ENCODE measurements at places on chromosomes 5 and 9. TPM values are rescaled to one million over a fixed set of nuclear protein-coding genes. Genes with fewer than 3 reads are reported as not detected.

GRCh38 chr5:38465061-38465460 lies 91.4 kb downstream of the LIFR start:
- peaks cover 26% of the 10 kb centered on the region for H3K4me1 ChIP-seq
- no peaks in the 10 kb centered on the region for H3K27me3 ChIP-seq
- H3K27ac ChIP-seq, result no peak overlapping the region
- no peak overlapping the region for H3K4me3 ChIP-seq

DNA sequence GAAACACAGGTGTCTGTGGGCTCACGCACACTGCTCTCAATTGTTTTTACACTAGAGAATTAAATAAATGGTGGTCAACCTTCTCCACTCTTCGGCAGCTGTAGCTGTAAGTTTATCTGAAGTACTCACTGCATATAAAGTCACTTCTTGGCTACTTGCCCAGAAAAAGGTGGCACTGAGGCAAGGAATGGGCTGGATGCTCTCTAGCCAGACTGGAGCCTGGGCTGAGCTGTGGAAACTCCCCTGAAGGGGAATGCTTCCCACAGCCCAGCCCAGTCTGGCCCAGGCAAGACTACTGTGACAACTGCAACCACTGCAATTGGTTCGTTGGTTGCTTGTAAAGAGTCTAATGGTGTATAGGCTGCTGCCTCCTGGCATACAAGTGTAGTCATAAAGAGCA lies 4.5 kb downstream of the LEAP2 start:
- peaks cover 11% of the 10 kb centered on the region for H3K4me1 ChIP-seq
- H3K36me3 ChIP-seq, result peaks cover 43% of the 10 kb centered on the region
- no peak overlapping the region for H3K4me3 ChIP-seq
- H3K27ac ChIP-seq, result no peak overlapping the region
- H3K27me3 ChIP-seq, result no peaks in the 10 kb centered on the region

- H3K36me3 ChIP-seq, result peaks cover 13% of the 10 kb centered on the region
- DNase-seq, result no peak
Measured at GRCh38 chr5:119527351-119527750, 75.1 kb downstream of the HSD17B4 start.

- DNase-seq, result no peak
- no peaks in the 10 kb centered on the region for H3K27me3 ChIP-seq
- no peak overlapping the region for H3K4me3 ChIP-seq
- H3K36me3 ChIP-seq, result no peaks in the 10 kb centered on the region
Measured at GRCh38 chr5:179333796-179334761, 11.2 kb downstream of the ADAMTS2 start.

GRCh38 chr5:58871648-58872242 lies 288.9 kb downstream of the RAB3C start:
- peaks cover 25% of the 10 kb centered on the region for H3K4me1 ChIP-seq
- DNase-seq, result peak; percentile 72
- no peak overlapping the region for H3K27ac ChIP-seq
- no peaks in the 10 kb centered on the region for H3K36me3 ChIP-seq
- no peak overlapping the region for H3K4me3 ChIP-seq
- H3K27me3 ChIP-seq, result no peaks in the 10 kb centered on the region

DNA sequence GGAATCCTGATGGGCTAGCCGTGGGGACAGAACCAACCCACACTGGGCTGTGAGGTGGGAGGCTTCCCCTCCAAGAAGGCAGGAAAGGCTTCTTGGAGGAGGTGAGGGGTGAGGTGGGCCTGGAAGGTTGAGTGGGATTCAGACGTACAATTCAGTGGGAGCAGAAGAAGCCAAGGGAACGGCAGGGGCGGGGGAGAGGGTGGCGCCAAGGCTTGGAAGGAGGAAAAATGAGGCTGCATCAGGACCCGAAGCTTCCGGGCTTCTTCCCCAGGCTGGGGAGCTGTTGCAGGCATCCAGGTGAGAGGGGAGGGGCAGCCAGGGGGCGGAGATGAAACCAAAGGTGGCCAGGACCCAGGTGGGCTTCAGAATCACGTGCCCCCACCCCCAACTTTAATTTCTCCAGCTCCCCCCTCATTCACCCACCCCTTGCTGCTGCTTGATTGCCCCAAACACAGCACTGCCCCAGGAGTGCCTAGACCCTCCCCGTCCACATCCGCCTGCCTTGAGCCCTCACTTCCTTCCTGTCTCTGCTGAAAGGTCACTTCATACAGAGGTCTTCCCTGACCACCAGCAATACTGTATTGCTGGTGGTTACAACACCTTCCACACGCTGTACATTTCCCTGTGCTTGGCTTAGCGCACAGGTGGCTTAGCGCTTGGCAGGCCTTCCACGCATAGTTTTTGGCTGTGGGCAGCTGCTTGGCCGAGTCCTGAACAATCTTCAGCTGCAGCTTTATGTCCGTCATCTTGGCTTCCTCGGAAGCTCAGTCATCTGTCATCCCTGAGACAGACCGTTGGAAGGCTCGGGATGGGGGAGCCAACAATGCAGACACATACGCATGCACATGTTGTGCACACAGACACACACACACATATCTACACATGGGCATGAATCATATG lies 193.5 kb downstream of the RGS3 start:
- DNase-seq, result peak; percentile 35
- peak overlapping the region; percentile 18 for H3K4me3 ChIP-seq
- no peak overlapping the region for H3K27ac ChIP-seq

GRCh38 chr9:113616116-113616515 lies 152.6 kb downstream of the RGS3 start:
- no peak for DNase-seq
- H3K4me3 ChIP-seq, result no peak overlapping the region
- peaks cover 63% of the 10 kb centered on the region for H3K4me1 ChIP-seq
- no peak overlapping the region for H3K27ac ChIP-seq
- H3K27me3 ChIP-seq, result no peaks in the 10 kb centered on the region

GRCh38 chr5:1004461-1005248 lies 3.9 kb upstream of the NKD2 start:
- DNase-seq, result no peak
- H3K4me1 ChIP-seq, result no peaks in the 10 kb centered on the region
- H3K27ac ChIP-seq, result no peak overlapping the region
- H3K4me3 ChIP-seq, result no peak overlapping the region
- no peaks in the 10 kb centered on the region for H3K27me3 ChIP-seq
- no peaks in the 10 kb centered on the region for H3K36me3 ChIP-seq

- H3K4me3 ChIP-seq, result no peak overlapping the region
- H3K27ac ChIP-seq, result no peak overlapping the region
- peaks cover 6% of the 10 kb centered on the region for H3K4me1 ChIP-seq
- DNase-seq, result no peak
Measured at GRCh38 chr9:109001275-109001676, 12.0 kb downstream of the CTNNAL1 start.

Gene ZDHHC11B
- not detected for total RNA-seq

Gene CDH6
- 8.7 TPM for total RNA-seq

Gene ARAP3
- total RNA-seq, result 6.2 TPM

Gene TTC16
- total RNA-seq, result not detected

Gene FAT2
- 0.04 TPM for total RNA-seq

Gene AK8
- total RNA-seq, result not detected

Gene FAM169A
- 17.9 TPM for total RNA-seq

Gene HSPB3
- total RNA-seq, result 0.51 TPM

Gene GPR21
- 1.7 TPM for total RNA-seq

Gene MARCHF3
- 35.0 TPM for total RNA-seq
